ENCODE measurements at places on chromosomes 4 and X. TPM values are rescaled to one million over a fixed set of nuclear protein-coding genes. Genes with fewer than 3 reads are reported as not detected.
A peak's percentile ranks its signal among the peaks of the same experiment; 100 is the strongest.

DNA sequence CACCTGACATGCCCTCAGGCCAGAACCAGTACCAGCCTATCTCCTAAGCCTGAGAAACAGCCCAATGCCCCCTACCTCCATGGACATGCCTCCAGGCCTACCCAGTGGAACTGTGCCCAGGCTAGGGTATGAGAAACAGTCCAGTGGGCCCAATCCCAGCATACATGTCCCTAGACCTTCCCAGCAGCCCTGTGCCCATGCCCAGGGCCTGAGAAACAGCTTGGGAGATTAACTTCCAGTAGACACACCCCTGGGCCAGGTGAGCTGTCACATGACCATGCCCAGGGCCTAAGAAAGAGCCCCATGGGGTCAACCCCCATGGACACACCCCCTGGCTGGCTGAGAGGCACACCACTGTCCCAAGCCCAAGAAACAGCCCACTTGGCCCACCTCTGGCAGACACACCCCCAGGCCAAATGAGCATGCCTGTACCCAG, 78.8 kb downstream of the CBR4 start:
- no peak for DNase-seq

- peak; percentile 31 for DNase-seq
These were observed 44.4 kb upstream of the TAPT1 start for GRCh38 chr4:16270454-16271328.

GRCh38 chr4:6874981-6875380, 34.6 kb upstream of the TBC1D14 start:
- DNase-seq, result no peak

The FSTL5 gene
- total RNA-seq, result 2.2 TPM

Measured in H7 (cell line).